T-helper 17 cell (primary cell): ENCODE measurements at places on chromosomes 5 and 9.

GRCh38 chr9:36748322-36748899 is 175.7 kb downstream of the MELK start:
- DNase-seq: no peak
- no peak overlapping the region for H3K27ac ChIP-seq
- H3K4me1 ChIP-seq: peaks cover 2% of the 10 kb centered on the region
- H3K36me3 ChIP-seq: peaks cover 3% of the 10 kb centered on the region
- peaks cover 87% of the 10 kb centered on the region for H3K27me3 ChIP-seq
- H3K4me3 ChIP-seq: no peak overlapping the region

- no peak overlapping the region for H3K4me3 ChIP-seq
- peaks cover 6% of the 10 kb centered on the region for H3K27me3 ChIP-seq
- no peaks in the 10 kb centered on the region for H3K4me1 ChIP-seq
- no peak overlapping the region for H3K27ac ChIP-seq
- no peaks in the 10 kb centered on the region for H3K36me3 ChIP-seq
- DNase-seq: no peak
Observed at GRCh38 chr5:1423901-1424603, 21.2 kb downstream of the SLC6A3 start.

DNA sequence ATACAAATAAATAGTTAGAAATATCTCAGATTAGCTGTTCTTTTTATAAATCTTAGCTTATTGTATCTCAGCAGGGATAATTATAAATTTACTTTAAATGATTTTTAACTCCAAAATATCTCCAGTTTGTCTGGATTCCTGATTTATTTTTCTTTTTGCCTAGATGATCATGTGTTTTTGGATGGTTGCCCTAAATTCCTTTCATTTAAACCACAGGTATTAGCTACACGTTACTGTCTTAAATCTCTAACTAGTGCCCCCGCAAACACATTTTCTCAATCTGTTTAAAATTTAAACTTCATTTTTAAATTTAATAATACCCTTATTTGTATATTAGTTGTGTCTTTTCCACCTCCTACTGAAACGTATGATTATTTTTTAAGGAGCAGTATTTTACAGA is 5.6 kb downstream of the FER start:
- H3K27me3 ChIP-seq: no peaks in the 10 kb centered on the region
- H3K36me3 ChIP-seq: peaks cover 2% of the 10 kb centered on the region
- H3K4me3 ChIP-seq: no peak overlapping the region
- no peak overlapping the region for H3K27ac ChIP-seq
- H3K4me1 ChIP-seq: peaks cover 7% of the 10 kb centered on the region

GRCh38 chr5:45029553-45029952 is 220.8 kb downstream of the MRPS30 start:
- no peaks in the 10 kb centered on the region for H3K36me3 ChIP-seq
- no peaks in the 10 kb centered on the region for H3K27me3 ChIP-seq
- H3K27ac ChIP-seq: no peak overlapping the region
- no peaks in the 10 kb centered on the region for H3K4me1 ChIP-seq
- no peak overlapping the region for H3K4me3 ChIP-seq

DNA sequence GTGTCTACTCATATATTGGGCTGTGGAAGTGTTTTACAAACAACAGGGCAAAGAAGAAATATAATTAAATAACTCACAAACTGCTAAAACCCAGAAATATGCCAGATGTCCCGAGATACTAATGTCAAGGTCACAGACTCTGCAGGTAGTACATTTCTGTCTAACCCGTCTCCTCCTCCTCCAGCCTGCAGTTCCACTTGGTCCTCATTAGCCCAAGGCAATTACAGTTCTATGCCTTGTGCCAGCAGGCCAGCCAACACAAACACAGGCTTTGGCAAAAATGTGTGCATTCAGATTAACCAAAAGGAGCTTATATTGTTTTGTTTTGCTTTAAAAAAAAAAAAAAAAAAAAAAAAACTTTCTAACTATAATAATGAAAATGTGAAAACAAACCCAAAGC is 148.8 kb downstream of the MYO10 start:
- no peaks in the 10 kb centered on the region for H3K36me3 ChIP-seq
- no peak for DNase-seq
- no peak overlapping the region for H3K4me3 ChIP-seq
- no peak overlapping the region for H3K27ac ChIP-seq

- no peak overlapping the region for H3K4me3 ChIP-seq
- peak overlapping the region; percentile 4 for H3K27ac ChIP-seq
- no peak for DNase-seq
- no peaks in the 10 kb centered on the region for H3K27me3 ChIP-seq
- peaks cover 14% of the 10 kb centered on the region for H3K4me1 ChIP-seq
- no peaks in the 10 kb centered on the region for H3K36me3 ChIP-seq
Observed at GRCh38 chr5:173736923-173737412, 120.5 kb upstream of the BOD1 start.

GRCh38 chr9:124126648-124127646 is 115.4 kb downstream of the LHX2 start:
- H3K4me1 ChIP-seq: peaks cover 12% of the 10 kb centered on the region
- peaks cover 27% of the 10 kb centered on the region for H3K27me3 ChIP-seq
- no peak overlapping the region for H3K27ac ChIP-seq
- peak; percentile 74 for DNase-seq
- H3K4me3 ChIP-seq: peak overlapping the region; percentile 47

DNA sequence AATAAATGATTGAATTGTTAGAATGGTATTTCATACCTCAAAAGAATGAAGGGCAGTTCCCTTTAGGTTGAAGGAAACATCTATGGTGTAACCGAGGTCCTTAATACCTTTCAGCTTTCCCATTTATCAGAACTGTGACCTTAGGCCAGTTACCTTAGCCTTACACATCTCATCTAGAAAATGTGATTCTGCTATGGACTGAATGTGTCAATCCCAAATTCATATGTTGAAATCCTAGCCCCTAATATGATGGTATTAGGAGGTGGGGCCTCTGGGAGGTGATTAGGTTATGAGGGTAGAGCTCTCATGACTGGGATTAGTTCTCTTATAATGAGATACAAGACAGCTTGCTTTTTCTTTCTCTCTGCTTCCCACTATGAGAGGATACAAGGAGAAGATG is 441.9 kb downstream of the PLK2 start:
- no peaks in the 10 kb centered on the region for H3K36me3 ChIP-seq
- DNase-seq: no peak
- no peak overlapping the region for H3K4me3 ChIP-seq
- H3K4me1 ChIP-seq: no peaks in the 10 kb centered on the region
- peaks cover 37% of the 10 kb centered on the region for H3K27me3 ChIP-seq

GRCh38 chr5:69213513-69214215 is 21.0 kb upstream of the CDK7 start:
- H3K4me3 ChIP-seq: no peak overlapping the region
- no peak for DNase-seq
- H3K4me1 ChIP-seq: peaks cover 7% of the 10 kb centered on the region
- peaks cover 2% of the 10 kb centered on the region for H3K36me3 ChIP-seq
- no peaks in the 10 kb centered on the region for H3K27me3 ChIP-seq

GRCh38 chr9:123614306-123615263 is 258.6 kb downstream of the CRB2 start:
- H3K4me3 ChIP-seq: no peak overlapping the region
- DNase-seq: no peak

DNA sequence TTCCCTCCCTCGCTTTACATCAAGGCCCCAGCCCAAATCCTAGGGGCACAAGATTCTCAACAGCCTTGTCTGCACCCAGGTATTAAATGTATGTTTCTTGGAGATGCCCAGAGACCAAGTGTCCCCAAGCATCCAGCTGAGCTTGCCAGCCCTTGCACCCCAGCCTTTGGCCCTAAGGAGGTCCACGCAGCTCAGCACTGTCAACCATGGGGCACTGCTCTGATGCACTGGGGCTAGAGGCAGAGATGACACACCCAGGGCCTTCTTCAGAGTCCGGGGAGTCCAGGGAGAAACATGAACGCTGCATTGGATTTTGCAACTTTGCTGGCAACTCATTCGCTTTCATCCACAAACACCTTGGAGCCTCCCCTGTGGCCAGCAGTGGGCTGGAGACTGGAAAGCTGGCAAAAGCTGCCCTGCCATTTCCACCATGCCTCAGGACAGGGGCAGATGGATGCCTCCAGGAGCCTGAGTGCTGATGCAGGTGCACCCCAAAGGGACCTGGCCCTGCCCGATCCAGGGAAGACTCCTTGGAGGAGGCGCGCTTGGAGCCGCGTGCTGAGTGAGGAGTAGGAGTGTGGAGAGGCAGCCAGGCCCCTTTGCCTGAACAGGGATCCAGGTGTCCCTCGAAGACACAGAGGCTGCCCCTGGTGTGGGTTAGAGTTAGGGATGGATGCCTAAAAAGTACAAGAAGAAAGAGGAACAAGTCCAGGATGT is 19.3 kb downstream of the PAEP start:
- peaks cover 16% of the 10 kb centered on the region for H3K27me3 ChIP-seq
- no peaks in the 10 kb centered on the region for H3K4me1 ChIP-seq
- H3K4me3 ChIP-seq: no peak overlapping the region
- no peak overlapping the region for H3K27ac ChIP-seq
- H3K36me3 ChIP-seq: no peaks in the 10 kb centered on the region

DNA sequence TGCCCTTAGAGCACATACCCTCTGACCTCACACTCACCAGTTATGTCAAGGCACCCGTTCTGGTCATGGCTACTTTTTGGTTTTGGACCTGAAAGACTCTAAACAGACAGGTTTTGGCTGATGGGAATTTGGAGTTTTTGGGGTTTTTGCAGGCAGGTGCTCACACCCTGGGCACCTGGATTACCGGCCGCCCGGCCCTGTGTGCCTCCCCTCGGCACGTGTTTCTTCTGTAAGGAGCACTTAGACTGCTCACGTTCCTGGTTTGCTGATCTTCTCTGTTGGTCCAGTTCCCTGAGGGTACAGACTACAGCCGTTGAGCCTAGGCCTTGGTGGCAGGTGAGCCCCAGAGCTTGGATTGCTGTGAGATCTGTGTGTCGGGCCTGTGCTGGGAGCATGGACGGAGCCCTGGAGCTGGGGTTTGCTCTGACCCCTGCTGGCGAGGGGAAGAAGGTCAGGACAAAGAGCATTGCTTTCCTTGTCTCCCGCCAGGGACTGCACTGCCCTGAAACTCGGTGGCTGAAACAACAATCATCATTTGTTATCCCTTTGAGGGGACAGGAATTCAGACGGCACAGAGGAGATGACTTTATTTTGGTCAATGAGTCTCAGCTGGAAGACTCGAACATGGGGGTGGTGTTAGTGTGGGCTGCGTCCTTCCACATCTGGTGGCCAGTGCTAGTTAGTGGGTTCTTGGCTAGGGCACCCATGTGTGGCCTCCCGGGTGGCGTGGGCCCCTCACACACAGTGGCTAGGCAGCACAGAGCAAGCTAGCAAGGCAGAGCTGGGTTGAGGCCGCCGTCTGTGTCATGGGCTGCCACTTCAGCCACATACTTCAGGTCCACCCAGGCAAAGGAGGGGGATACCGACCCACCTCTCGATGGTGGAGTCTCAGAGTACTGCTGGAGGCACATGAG is 76.4 kb downstream of the EHMT1 start:
- H3K4me3 ChIP-seq: no peak overlapping the region
- no peaks in the 10 kb centered on the region for H3K36me3 ChIP-seq
- H3K27me3 ChIP-seq: no peaks in the 10 kb centered on the region
- peaks cover 40% of the 10 kb centered on the region for H3K4me1 ChIP-seq

DNA sequence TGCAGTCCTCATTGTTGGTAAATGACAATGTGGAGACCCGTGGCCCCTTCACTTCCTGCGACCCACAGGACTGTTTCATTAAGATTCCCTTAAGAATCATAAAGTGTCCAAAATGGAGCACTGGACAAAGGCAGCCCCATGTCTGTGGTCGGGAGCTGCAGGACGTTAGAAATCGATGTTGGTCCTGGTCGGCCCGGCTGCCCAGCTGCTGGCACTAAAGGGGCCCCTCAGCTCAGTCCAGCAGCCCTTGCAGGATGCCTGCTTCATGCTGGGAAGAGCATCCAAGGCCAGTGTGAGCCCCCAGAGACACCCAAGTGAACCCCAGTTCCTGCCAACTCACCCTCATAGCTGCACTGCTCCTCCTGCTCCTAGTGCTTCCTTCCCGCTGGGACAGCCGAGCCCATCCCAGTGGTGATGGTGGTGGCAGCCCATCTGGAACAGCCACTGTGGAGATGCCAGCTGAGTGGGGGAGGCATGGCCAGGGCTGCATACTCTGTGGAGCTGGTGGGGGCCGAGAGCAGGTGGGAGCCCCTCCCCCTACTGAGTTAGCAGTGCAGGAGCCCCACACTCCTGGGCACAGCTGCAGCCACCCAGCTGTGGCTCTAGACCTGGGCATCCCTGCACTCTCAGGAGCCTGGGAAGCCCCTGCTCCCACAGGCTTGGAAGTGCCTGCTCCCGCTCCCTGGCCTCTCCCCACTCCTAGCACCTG is 168.0 kb upstream of the IRX2 start:
- no peak for DNase-seq
- H3K4me1 ChIP-seq: no peaks in the 10 kb centered on the region
- no peak overlapping the region for H3K4me3 ChIP-seq
